Activated T-cell treated with anti-CD3 and anti-CD28 coated beads, Interleukin-2, amount 50 U/mL, for 72 hours (primary cell): ENCODE measurements at places on chromosomes 2 and 18.

DNA sequence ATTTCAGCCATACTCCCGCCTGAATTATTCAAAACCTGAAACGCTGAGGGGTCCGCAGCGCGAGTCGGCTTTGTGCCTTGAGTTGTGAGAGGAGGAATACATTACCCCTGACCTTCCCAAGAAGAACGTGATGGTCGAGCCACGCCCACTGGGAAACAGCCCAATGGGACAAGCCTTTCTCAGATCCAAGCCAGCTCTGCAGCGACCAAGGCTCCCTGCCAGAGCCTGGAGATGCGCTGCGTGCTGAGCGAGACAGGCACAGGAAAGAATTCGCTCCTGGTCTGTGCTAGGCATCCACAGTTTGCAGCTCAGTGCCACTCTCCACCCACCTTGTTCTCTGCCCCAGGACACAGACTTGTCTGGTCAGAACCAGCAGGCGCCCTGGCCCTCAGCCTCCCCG is 74.1 kb upstream of the GLI2 start:
- no peak for DNase-seq

DNA sequence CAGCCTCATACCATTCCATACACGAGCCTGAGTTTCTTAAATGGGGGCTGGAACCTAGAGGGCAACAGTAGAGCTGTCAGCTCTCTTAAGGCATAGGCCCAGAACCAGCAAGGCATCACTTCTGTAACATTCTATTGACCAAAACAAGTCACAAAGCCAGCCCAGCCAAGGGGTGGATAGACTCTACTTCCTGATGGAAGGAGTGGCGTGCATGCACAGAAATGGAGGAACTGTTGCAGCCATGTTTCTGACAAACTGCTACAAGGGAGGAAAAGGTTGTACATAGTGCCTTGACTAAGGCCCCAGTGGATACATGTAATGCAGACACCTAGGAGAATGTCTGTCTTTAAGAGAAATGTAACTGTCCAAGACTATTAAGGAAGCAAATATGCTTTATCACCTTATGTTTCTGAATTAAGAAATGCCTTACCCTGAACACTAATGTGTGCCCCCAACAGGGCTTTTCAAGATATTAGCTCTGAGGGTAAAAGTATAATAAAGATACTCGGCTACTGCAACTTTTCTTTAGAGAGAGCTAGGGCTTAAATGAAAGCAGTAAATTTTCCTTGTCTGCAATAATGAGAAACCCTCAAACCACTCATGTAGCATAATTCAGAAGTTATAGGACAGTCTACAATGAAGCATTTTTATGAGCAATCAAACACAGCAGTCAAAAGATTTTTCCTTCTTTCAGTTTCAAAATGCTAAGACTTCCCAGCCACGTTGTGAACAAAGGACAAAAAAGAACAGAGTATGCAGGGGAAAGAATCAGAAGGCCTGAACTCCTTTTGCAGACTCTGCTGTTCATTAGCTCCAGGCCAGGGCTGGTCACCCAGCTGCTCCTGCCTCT is 35.1 kb upstream of the CDC42EP3 start:
- DNase-seq, result no peak

DNA sequence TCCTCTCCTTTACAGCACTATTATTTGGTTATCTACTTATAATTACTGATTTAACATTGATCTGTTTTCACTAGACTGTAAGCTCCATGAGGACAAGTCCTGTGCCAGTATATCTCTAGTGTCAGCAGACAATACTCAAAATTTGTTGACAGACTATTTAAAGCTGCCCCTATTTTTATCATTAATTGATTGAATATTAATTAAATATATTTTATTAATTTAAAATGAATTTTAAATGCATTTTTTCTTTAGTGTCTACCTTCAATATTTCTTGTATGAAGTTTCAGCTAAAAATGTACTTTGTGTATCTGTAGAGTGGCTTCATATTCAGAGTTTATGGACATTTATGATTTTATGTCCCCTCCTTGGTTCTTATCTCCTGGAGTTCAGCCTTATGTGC is 26.4 kb upstream of the FHOD3 start:
- no peak for DNase-seq

- DNase-seq, result no peak
Measured at GRCh38 chr2:137155356-137156104, 390.2 kb downstream of the THSD7B start.

- no peak for DNase-seq
Measured at GRCh38 chr2:238853218-238853617, 5.3 kb downstream of the TWIST2 start.

DNA sequence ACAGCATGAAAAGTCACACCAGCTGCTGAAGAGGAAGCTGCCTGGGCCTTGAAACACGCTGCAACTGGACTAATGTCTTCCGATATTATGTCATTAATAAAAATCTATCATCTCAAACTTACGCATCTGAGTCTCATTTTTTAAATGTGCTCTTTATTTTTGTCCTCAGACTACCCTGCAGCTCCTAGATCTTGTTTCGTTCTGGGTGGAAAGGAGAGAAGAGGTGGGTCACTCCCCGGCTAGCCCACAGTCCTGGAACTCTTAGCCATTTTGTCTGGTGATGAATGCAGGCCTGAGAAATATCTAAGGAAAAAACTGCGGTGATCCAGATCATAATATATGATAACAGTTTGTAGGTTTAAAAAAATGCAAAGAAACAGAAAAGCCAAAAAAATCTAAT is 73.3 kb downstream of the TXNL1 start:
- no peak for DNase-seq

- no peak for DNase-seq
Measured at GRCh38 chr18:21760321-21760720, 19.7 kb downstream of the MIB1 start.

GRCh38 chr2:232882085-232882484 is 12.0 kb downstream of the SNORC start:
- DNase-seq, result no peak

- no peak for DNase-seq
Measured at GRCh38 chr2:15652801-15653200, 61.1 kb downstream of the DDX1 start.

DNA sequence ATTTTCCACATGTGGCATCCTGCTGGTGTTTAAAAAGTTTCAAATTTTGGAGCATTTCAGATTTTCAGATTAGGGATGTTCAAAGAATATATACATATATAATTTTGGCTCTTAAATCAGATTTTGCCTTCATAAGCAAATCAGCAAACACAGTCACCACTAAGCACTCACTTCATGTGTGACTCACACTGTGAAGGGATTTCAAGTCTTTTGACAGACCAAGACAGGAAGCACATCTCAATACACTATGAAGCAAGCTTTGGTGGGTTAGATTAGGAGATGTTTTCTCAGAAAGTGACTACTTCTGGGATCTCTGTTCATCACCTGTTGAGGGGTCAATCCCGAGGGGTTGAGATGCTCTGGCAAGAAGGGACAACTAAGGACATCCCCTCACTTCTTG is 227.8 kb upstream of the RBBP8 start:
- DNase-seq, result no peak

DNA sequence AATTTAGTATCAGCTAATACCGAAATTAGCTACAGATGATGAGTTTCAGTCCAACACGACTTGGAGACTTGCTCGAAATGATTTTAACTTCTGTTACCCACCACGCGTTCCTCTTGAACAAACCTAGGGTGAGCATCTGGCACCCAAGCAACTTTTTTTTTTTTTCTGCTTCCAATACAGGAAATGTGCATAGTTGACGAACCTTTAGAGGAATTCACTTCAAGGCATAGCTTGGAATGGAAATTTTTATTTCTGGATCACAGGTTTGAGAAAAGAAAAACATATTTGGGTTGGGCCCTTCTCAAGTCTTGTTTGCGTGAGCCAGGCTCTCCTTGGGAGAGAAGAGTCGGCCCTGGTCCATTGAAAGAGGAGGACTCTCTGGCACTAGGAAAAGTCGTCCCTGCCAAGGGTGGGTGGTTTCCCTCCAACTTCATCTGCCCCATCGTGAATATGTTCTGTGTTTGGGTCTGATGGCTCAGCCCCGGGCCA is 37.4 kb upstream of the RPL31 start:
- no peak for DNase-seq

- no peak for DNase-seq
Measured at GRCh38 chr2:212537726-212538304, 787 bp downstream of the ERBB4 start.
